Kidney glomerular epithelial cell (primary cell): ENCODE measurements at places on chromosomes 11 and 22.

- no peak for DNase-seq
These were observed 347.2 kb downstream of the TTC28 start for GRCh38 chr22:28332410-28332809.

GRCh38 chr11:2221591-2221990, 48.8 kb downstream of the ASCL2 start:
- no peak for DNase-seq

DNA sequence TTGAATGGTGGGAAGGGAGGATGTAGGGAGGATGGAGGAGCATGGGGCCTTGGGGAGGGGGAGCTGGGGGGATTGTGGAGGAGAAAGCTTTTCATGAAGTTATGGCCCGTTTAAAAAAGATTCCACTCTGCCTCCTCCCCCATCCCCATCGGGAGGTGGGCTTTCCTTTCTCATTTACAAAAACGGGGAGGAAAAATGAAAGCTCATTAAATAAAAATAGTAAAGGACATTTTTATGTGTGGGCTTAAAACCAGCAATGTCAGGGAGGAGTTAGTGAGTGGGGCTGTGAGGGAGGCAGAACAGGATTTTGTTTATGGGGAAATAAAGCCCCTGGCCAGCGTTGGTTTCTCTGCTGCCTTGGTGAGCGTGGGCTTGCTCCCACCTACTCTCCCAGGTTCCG, 83.2 kb downstream of the ZBTB16 start:
- no peak for DNase-seq

DNA sequence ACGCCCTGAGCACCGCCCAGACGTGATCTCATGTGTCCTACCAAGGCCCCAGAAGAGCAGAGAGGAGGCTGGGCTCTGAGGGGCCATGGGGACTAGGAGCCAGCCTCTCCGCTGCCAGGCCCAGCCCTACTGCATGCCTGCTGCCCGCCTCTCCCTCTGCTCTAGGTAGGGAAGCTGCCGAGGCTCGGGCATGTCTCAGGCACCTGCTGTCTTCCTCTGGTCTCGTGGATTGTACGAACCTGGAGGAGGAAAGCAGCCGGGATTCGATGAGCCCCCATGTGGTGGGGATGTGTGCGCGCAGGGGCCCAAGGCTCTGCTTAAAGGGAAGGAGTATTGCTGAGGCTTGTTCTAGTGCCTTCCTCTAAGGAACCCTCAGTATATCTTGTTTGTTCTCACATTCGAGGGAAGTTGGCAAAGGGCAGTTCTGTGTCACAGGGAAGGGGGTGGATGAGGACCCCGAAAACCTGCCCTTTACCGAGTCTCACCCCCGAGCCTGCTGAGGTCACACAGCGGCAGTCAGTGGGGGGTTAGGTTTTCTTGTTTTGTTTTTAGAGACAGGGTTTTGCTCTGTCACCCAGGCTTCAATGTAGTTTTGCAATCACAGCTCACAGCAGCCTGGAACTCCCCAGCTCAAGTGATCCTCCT, 21.2 kb downstream of the DAGLA start:
- no peak for DNase-seq

DNA sequence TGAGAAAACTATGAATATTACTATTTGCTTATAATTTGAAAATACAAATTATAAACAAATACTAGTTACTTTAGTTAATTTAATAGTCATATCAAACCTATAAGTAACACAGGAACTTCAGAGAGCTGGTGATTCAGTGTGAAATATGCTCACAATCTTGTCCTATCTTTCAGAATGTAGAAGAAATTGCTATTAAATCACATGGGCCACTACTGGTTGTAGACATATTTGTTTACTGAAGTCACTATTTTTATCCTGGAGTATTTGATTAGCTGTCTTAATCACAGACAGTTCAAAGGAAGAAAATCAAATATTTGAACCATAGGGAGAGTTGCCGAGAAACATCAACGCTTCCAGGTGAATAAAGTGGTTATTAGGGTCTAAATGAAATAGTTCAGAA, 187.6 kb upstream of the ANO3 start:
- no peak for DNase-seq

GRCh38 chr11:61725781-61726231, 26.6 kb upstream of the MYRF start:
- no peak for DNase-seq

DNA sequence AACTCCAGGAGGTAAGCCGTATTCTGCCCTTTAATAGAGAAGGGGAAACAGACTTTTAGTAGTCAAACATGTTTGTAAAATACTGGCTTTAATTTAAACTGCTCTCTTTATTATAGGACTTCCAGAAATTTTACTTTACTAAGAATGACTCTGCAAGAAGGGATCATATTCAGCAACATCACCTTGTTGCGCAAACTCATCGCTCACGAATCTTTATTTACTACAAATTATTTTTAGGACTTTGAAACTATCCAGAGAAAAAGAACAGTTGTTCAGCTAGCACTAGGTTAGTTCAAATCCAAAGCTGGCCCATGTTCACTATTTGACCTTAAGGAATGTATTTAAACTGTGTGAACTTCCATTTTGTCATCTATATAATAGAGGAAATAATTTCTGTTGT, 498.3 kb upstream of the TENM4 start:
- no peak for DNase-seq

GRCh38 chr11:132549001-132549400, 983.3 kb downstream of the OPCML start:
- DNase-seq: no peak

GRCh38 chr11:62054484-62055121, 69.2 kb upstream of the INCENP start:
- no peak for DNase-seq

DNA sequence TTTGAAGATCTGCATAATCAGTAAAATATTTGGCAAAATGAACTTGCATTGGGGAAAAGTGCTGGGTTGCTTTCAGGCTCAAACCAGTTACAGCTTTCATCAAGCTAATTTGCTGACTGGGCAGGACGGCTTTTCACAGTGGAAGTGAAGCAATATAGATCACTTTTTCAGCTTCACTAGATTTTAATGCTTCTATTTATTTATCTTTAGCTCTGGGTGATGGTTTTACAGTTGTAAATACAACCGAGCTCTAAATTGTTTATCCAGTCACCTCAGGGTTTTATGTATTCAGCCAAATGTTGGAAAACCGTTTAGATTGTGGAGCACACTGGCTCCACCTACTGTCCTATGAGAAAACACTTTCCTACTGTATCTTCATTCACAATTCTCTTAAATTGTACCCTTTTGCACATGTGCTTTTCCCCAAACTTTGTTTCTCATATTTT, 58.2 kb downstream of the ACER3 start:
- DNase-seq: peak; percentile 41

- no peak for DNase-seq
These were observed 2.1 kb downstream of the TSPAN32 start for GRCh38 chr11:2303627-2304505.

- DNase-seq: no peak
These were observed 27.8 kb downstream of the TSPAN4 start for GRCh38 chr11:870418-870817.

GRCh38 chr11:112977755-112978154, 16.5 kb downstream of the NCAM1 start:
- DNase-seq: no peak

- DNase-seq: no peak
These were observed 378.9 kb upstream of the ARHGAP42 start for GRCh38 chr11:100308202-100308601.
